Ascending aorta (tissue), 2 donors: ENCODE measurements at places on chromosomes 1 and 21.

- DNase-seq, result no peak
- no peaks in the 10 kb centered on the region for H3K4me1 ChIP-seq
- H3K27me3 ChIP-seq, result no peaks in the 10 kb centered on the region
- H3K27ac ChIP-seq, result no peak overlapping the region
- no peak overlapping the region for H3K4me3 ChIP-seq
- no peaks in the 10 kb centered on the region for H3K36me3 ChIP-seq
Observed at GRCh38 chr1:245197121-245197520, 42.3 kb downstream of the KIF26B start.

DNA sequence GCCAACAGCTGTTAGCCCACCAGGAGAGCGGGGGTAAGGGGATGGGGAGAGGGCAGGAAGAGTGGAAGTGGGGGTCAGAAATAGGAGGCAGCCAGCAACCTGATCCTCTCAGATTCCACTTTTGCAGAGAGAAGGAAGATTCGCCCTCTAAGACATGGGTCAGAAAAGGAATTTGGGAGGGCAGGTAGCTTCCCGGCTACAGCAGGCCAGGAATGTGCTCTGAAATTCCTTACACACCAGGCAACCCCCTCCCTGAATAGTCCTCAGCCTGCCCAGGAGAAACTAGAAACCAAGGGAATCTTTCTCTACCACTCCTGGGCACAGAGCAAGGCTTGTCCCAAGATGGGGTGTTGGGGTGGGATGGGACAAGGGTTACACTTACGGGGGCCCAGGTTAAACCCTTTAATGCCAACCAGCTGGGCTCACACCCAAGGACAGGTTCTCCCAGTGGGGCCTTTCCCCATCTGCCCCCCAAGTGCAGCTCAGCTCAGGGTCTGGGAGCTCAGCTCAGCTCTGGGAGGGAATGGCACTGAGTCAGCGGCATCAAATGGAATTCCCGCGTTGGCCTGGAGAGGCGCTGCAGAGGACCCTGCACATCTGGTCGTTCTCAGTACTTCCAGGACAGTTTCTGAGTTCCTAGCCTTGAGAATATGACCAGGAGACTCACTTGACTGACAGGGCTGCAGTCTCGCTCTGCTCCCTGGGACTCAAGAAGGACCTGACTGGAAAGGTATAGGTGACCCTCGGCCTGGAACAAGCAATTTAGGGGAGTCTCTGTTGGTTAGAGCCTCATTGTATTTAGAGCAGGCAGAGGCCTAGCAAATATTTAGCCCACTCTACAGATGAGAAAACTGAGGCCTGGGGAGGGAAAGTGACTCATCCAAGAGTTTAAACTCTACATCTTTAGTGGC lies 761 bp downstream of the TNNT2 start:
- H3K27me3 ChIP-seq, result no peaks in the 10 kb centered on the region
- H3K4me3 ChIP-seq, result no peak overlapping the region
- DNase-seq, result no peak
- no peaks in the 10 kb centered on the region for H3K36me3 ChIP-seq
- H3K4me1 ChIP-seq, result no peaks in the 10 kb centered on the region

DNA sequence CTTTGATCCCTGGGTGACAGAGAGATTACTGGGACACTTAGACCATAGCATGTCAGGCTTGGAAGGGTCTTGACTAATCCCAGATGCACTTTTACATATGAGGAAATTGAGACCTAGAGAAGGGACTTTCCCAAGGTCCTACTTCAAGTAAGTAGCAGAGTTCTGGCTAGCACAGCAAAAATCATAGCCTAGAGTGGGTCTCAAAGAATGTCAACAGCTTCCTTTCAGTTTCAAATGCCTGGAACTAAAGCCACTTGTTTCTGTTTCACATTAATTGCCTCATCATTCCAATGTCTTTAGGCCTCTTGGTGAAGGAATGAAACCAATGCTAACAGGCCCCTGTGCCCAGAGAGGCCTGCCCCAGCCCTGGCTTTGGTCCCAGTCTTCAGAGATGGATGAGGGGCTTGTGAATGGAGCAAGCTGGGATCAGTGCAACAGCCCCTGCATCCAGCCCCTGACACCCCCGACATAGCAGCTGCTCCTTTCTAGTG lies 26.6 kb downstream of the ATF3 start:
- no peaks in the 10 kb centered on the region for H3K36me3 ChIP-seq
- peaks cover 5% of the 10 kb centered on the region for H3K4me1 ChIP-seq
- peak overlapping the region; percentile 65 for H3K27ac ChIP-seq
- no peaks in the 10 kb centered on the region for H3K27me3 ChIP-seq
- no peak for DNase-seq

DNA sequence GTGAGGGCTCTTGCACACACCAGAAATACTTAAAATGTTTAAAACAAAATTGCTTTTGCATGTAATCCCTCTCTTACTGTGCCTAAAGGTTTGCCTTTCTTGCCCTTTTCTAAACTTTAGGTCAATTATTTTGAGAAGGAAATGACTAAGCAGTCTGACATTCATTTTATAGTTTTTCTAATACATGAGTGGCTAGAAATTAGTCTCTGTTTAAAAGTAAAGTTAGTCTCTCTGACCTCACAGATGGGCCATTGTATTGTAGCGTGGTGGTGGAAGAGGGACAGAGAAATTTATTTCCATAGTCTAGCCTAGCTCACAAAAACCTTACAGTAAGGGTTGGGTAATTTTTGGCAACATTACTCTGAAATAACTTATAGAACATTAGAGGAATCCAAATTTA lies 3.6 kb upstream of the COL11A1 start:
- H3K27me3 ChIP-seq, result no peaks in the 10 kb centered on the region
- no peaks in the 10 kb centered on the region for H3K4me1 ChIP-seq
- no peaks in the 10 kb centered on the region for H3K36me3 ChIP-seq
- H3K27ac ChIP-seq, result no peak overlapping the region

- H3K36me3 ChIP-seq, result no peaks in the 10 kb centered on the region
- H3K4me3 ChIP-seq, result no peak overlapping the region
- H3K27me3 ChIP-seq, result no peaks in the 10 kb centered on the region
Observed at GRCh38 chr1:48049823-48050535, 52.8 kb upstream of the TRABD2B start.

- H3K4me1 ChIP-seq, result no peaks in the 10 kb centered on the region
- no peak overlapping the region for H3K27ac ChIP-seq
Observed at GRCh38 chr1:82108843-82109242, 308.1 kb downstream of the ADGRL2 start.

- no peak for DNase-seq
- H3K36me3 ChIP-seq, result no peaks in the 10 kb centered on the region
- H3K4me3 ChIP-seq, result peak overlapping the region; percentile 85
- peak overlapping the region; percentile 92 for H3K27ac ChIP-seq
Observed at GRCh38 chr1:172140591-172140990, 279.9 kb upstream of the C1orf105 start.

- H3K4me1 ChIP-seq, result no peaks in the 10 kb centered on the region
- no peak overlapping the region for H3K4me3 ChIP-seq
- no peak for DNase-seq
- no peaks in the 10 kb centered on the region for H3K27me3 ChIP-seq
- H3K36me3 ChIP-seq, result no peaks in the 10 kb centered on the region
- no peak overlapping the region for H3K27ac ChIP-seq
Observed at GRCh38 chr1:209190591-209191261, 392.8 kb upstream of the CAMK1G start.

- no peak for DNase-seq
- H3K27ac ChIP-seq, result no peak overlapping the region
- H3K4me3 ChIP-seq, result no peak overlapping the region
- H3K4me1 ChIP-seq, result no peaks in the 10 kb centered on the region
- H3K36me3 ChIP-seq, result no peaks in the 10 kb centered on the region
Observed at GRCh38 chr1:58030456-58030855, 516.1 kb downstream of the OMA1 start.

GRCh38 chr1:207956986-207957385 lies 46.1 kb upstream of the CD34 start:
- H3K4me1 ChIP-seq, result no peaks in the 10 kb centered on the region
- DNase-seq, result no peak
- no peak overlapping the region for H3K4me3 ChIP-seq
- no peaks in the 10 kb centered on the region for H3K27me3 ChIP-seq
- no peak overlapping the region for H3K27ac ChIP-seq

DNA sequence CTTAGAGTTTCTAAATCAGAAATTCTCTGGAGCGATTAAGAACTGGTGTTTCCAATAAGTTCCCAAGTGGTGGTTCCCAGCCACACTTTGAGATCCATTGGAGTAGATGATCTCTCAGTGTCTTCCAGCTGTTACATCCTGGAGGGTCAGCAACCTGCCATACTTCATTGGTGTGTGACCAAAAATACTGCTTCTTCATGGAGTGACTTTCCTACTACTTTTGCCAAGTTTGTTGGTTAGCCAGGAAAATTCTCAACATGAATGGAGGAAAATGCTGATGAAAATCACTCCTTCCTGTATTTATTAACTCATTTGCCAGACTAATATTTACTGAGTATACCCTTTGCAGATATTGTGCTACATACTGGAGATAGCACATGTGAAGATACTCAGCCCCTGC lies 186.1 kb downstream of the FGGY start:
- H3K4me1 ChIP-seq, result no peaks in the 10 kb centered on the region
- no peak for DNase-seq

- H3K27ac ChIP-seq, result no peak overlapping the region
- no peak for DNase-seq
Observed at GRCh38 chr1:172640111-172640510, 18.8 kb upstream of the FASLG start.

- no peak overlapping the region for H3K27ac ChIP-seq
- no peak for DNase-seq
Observed at GRCh38 chr1:85992791-85993190, 163.8 kb downstream of the COL24A1 start.

DNA sequence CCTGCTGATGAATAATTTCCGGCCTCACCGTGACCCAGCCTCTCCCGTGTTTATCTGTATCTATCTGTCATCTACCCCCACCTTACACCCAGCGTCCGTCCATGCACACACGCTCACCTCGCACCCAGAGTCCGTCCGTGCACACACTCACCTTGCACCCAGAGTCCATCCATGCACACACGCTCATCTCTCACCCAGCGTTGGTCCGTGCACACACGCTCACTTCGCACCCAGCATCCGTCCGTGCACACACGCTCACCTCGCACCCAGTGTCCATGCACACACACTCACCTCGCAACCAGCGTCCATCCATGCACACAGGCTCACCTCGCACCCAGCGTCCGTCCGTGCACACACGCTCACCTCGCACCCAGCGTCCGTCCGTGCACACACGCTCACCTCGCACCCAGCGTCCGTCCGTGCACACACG lies 25.0 kb upstream of the COL18A1 start:
- DNase-seq, result no peak
- H3K36me3 ChIP-seq, result no peaks in the 10 kb centered on the region
- H3K4me1 ChIP-seq, result no peaks in the 10 kb centered on the region
- no peak overlapping the region for H3K4me3 ChIP-seq
- no peak overlapping the region for H3K27ac ChIP-seq

GRCh38 chr1:192973202-192973601 lies 86.0 kb downstream of the UCHL5 start:
- DNase-seq, result no peak
- H3K4me3 ChIP-seq, result no peak overlapping the region
- no peaks in the 10 kb centered on the region for H3K4me1 ChIP-seq
- no peak overlapping the region for H3K27ac ChIP-seq
- no peaks in the 10 kb centered on the region for H3K27me3 ChIP-seq

- H3K4me1 ChIP-seq, result no peaks in the 10 kb centered on the region
- no peak overlapping the region for H3K27ac ChIP-seq
- no peak overlapping the region for H3K4me3 ChIP-seq
- no peak for DNase-seq
Observed at GRCh38 chr1:147648933-147649332, 21.4 kb downstream of the ACP6 start.

- no peaks in the 10 kb centered on the region for H3K27me3 ChIP-seq
- DNase-seq, result no peak
- no peak overlapping the region for H3K4me3 ChIP-seq
- no peak overlapping the region for H3K27ac ChIP-seq
- H3K36me3 ChIP-seq, result no peaks in the 10 kb centered on the region
Observed at GRCh38 chr1:181126871-181127587, 38.5 kb downstream of the IER5 start.

- no peak overlapping the region for H3K4me3 ChIP-seq
- no peak overlapping the region for H3K27ac ChIP-seq
- no peaks in the 10 kb centered on the region for H3K27me3 ChIP-seq
- no peak for DNase-seq
- no peaks in the 10 kb centered on the region for H3K36me3 ChIP-seq
Observed at GRCh38 chr1:201307231-201307630, 23.9 kb downstream of the PKP1 start.
